ENCODE measurements at places on chromosomes 2 and 18.
A peak's percentile ranks its signal among the peaks of the same experiment; 100 is the strongest.

DNA sequence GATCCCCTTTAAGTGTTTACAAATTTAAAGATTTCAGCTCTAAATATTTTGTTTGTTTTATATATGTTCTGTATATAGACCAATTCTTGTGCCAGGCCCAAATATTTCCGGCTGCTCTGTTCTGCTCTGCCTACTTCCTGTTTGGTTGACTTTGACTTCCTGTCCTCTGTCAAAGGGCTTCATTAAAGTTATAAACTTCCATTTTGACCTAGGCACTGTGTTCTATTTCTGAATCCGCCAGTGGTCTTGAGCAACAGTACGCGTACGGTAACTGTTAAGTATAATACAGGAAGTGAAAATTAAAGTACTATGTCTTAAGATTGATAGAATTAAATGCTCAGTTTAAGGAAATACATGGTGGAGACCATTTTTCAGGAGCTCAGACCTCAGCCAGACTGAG, 13.5 kb upstream of the REL start:
- DNase-seq = no peak

- no peak for DNase-seq
Measured at GRCh38 chr2:170680172-170680941, 34.8 kb upstream of the SP5 start.

DNA sequence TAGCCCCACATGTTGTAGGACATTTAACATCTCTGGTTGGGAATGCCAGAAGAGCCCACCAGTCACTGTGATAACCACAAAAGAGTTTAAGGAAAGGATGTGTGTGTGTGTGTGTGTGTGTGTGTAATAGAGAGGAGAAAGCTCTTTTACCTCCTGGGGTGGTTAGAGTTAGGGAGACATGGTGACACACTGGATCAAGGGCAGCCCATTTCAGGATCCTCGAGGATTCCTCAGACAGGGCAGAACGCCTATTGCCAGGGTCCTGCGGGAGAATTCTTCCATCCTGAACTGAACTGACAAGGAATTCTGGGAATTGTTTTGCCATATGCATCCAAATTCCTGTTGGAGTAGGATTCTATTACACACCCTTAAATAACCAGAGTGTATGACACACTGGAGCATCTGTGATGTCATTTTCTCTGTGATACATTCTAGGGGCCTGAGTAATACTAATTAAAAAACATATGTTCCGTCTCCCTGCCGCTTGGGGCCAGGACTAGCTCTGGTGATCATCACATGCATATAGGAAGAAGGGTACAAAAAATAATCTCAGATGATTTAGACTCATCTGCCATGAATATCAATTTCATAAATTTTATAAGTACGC, 156.4 kb upstream of the MMADHC start:
- peak; percentile 68 for DNase-seq

DNA sequence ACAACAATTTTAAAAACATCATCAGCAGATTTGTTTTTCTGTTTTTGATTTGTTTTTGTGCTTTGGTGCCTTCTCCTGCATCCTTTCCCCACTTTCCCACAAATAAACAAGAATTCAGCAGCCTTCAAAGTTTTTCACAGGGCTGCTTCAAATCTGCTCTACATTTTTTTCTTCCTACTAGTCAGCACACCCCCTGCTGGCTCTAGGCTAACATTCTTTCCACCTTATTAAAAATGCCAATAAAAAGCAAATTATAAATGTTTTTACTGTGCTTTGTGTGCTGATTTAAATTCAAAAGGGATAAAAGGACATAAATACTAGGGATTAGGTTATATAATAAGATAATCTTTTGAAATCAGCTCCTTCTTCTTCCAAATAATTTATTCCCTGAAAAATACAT, 6.2 kb upstream of the CNTNAP5 start:
- DNase-seq = no peak

GRCh38 chr2:161427664-161428587, 11.8 kb downstream of the TBR1 start:
- DNase-seq = no peak

- no peak for DNase-seq
Measured at GRCh38 chr2:30625276-30625675, 178.2 kb downstream of the LCLAT1 start.

DNA sequence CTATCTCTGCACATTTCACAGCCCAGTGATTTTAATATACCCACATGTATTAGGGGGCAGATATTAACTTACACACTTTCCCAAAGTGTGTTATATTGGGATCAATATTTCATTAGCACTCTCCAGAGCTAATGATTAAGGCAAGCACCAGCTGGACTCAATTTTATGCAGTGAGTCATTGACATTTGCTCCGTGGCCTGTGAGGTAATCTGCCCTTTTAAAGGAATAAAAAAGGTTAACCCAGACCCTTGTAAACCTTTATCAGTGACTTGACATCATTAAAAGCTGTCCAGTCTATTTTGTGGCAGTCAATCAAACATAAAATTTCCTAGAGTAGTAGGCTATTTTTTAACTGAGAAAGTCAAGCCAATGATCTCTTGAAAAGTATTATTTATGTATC, 1870.4 kb upstream of the CELF4 start:
- no peak for DNase-seq

DNA sequence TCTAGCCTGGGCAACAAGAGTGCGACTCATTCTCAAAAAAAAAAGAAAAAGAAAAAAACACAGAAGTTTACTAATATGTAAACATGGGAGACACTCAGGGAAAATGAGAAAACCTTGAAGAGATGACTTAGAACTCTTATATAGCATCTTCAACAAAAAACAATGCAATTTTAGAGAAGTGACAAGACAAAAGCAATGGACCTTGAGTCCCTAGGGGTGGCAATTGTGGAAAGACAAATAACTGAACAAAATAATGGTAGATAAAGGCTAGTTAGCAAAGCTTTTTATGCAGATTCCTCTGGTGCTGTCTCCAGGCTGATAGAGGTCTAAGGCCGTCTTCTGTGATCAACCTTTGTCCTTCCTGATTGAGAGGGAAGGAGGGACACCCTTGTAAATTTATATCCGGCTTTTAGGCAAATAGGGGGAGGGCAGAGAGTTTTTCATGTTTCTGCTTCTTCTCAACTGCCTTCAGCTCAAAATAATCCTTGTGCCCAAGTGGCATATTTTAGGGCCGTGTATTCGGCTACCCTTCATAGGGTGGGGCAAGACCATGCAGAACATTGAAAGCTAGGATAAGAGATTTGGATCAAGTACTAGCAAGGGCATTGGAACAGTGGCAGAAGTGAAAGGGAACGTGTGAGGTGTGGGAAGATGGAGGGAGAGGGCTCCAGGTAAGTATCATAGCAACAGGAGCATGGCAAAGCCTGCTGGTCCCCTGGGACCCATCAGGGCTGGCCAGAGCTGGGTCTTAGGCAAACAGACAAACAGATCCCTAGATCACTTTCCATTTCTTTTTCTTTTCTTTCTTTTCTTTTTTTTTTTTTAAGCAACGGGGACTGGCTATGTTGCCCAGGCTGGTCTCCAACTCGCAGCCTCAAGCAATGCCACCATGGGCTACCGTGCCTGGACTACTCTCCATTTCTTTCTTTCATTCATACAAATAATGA, 116.2 kb upstream of the STPG4 start:
- no peak for DNase-seq

GRCh38 chr2:58047373-58047935, 848 bp downstream of the VRK2 start:
- DNase-seq = no peak

- no peak for DNase-seq
Measured at GRCh38 chr2:101793277-101793969, 95.9 kb downstream of the MAP4K4 start.

GRCh38 chr18:41043876-41044275, 911.2 kb upstream of the PIK3C3 start:
- DNase-seq = no peak

- no peak for DNase-seq
Measured at GRCh38 chr2:178452334-178452733, 1.2 kb downstream of the PJVK start.

DNA sequence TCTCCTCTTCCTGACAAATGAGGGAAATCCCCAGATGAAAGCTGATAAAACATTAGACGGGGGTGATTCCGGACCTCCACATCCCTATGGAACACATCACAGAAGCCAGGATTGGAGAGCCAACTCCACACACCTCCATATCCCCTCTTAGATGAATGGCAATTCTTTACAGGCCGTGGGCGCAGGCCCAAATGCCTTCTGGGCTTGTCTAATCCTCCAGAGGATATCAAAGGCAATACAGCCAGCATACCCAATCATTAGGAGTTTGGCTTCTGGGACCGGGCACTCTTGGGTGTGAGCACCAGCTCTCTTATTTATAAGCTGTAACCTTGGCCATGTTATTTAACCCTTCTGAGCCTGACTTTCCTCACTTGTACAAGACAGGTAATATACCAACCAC, 15.0 kb upstream of the CYP1B1 start:
- no peak for DNase-seq

DNA sequence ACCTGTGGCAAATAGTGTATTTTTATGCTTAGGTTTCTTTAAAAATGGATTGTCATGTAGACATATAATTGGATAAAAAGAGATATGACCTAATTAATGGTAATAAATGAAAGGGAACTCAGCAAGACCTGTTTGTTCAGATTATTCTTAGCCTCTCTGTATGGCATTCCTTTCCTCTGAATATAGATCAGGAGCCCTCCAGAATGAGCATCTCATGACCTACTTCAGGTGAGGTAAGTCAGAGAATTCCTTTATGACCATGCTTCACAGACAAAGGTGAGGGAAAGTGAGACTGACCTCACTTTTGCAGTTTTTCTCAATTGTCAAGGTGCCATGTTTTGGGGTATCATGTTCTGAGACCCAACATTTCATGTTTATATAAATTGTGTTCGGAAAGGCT, 1744.3 kb upstream of the PIK3C3 start:
- DNase-seq = no peak

DNA sequence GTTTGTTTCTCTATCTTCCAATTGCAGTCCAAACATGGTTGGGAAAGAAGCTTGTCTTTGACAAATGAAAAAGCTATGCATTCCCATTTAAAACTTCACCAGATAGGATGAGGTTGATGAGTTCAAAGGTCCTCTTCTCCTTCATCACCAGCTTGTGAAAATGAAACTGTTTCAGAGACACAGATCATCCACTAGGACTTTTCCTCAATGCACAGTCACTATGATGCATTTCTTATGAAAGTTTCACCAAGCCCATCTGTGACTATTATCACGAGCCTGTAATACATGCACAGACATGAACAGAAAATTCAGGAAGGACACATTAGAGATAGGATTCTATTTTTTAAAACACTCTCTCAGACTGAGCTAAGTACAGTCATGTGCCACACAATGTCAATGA, 644.4 kb downstream of the PLCL1 start:
- no peak for DNase-seq

- no peak for DNase-seq
Measured at GRCh38 chr2:109623923-109624322, 9.8 kb downstream of the SOWAHC start.

Measured in AG08396 (cell line).